ENCODE measurements at places on chromosomes 12 and 14. TPM values are rescaled to one million over a fixed set of nuclear protein-coding genes. Genes with fewer than 3 reads are reported as not detected.

DNA sequence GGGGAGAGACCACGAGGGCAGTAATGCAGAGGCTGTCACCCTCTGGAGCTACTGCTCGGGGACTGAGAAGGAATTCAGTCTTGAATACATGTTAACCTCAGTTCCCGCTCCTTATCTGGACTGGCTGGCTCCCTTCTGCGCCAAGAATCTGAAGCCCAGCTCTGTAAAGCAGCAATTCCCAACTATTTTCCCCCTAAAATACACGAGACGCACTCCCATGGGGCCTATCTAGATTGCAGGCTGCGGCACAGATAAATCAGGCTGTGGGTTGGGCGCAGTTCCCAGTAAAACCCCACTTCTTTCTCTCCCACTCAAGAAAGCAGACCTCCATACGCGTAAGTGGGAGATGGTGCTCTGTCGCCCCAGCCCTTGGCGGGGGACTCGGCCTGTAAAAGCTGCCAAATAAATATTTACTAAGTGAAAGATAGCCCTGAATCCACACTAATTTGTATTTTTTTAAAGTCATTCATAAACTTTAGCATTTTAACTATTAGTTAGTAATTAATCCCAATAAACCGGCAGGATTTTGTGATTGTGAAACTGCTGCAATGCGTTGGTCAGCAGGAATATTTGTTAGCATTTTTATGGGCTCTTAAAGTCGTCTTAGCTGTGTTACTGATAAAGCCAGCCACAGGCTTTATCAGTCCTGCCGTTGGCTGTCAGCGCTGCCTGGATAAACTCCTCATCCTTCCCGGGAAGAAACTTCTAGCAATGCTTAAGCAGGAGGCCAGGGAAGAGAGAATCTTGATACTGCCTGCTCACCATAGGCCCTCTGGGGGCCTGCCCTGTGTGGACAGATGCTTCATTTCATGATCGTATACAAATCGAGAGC lies 17.8 kb downstream of the FBXL14 start:
- no peak for DNase-seq

GRCh38 chr12:57222286-57223190 lies 5.9 kb downstream of the NXPH4 start:
- no peak for DNase-seq

Gene CLEC7A
- total RNA-seq = not detected

DNA sequence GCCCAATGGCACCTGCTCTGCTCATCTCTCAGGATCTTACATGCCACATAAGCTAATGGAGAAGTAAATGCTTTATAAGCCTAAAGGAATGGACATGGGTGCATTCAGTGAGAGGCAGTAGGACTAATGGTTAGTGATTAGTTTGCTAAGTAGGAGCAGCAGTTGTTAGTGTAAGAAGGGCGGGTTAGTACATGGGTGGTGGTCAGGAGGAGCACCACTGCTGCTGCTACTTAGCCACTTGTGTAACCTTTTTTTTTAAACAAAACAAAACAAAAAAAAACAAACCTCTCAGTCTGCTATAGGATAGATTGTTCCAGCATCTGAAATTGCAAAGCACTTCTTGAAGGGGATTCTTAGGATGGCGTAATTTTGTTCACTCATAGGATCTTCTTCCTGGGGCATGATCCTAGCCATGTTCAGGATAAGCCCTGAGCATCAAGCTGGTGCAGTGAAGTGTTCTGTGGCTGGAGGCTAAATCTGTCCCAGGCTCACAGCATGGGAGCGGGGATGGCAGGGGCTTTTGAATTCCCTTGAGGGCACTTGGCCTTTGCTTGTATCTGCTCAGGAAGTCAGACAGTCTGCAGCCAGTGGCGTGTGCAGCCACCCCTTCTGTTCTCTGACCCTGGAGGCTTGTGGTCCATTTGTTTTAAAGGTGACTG lies 63.6 kb downstream of the CHST11 start:
- DNase-seq = no peak

DNA sequence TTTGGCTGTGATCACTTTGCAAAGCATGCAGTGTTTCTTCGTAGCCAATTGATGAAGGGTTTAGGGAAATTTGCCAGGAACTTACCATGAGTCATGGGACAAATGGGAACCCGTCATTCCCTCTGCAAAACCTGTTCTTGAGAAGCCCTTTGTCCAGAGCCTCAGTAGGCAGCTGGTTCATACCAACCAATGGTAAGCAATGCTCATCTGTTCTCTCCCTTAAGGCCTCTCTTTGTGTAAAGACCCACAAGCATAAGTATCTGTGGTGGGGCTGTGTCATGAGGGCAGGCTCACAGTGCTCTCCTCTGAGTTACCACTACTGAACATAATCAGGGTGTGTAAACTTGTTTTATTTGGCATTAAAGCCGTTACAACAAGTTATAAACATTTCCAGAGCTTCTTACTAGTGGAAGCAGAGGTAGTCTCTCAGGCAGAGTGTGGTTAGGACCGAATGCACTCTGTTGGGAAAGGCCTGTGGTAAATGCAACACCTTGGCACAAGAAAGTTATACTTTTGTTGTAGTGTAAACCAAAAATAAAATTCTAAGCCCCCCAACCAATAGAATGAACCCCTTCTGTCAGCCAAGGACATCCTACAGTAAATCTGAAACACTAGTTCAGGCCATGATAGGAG lies 119.8 kb downstream of the SINHCAF start:
- no peak for DNase-seq

- no peak for DNase-seq
Observed at GRCh38 chr12:4860741-4861140, 49.0 kb upstream of the KCNA1 start.

DNA sequence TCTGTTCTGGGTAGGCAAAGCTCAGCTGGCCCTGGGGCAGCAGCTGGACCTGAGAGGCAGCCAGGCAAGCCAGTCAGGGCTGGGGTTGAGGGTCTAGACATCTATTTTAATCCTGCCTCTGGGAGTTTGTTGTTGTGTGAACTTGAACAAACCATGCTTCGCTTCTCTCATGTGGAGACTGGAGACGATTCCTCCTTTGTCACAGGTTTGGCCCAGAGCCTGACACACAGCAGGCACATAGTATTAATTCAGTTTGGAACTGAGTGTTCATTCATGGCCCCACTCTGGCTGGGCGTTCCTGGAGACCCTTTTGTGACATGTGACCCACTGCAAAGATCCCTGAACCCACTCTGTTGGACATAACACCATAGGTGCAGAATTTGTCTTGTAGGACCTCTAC lies 39.3 kb downstream of the NGB start:
- DNase-seq = no peak

Gene TEX22
- 2.8 TPM for total RNA-seq

Gene E2F7
- total RNA-seq = 29.4 TPM

Gene ZDHHC22
- not detected for total RNA-seq

DNA sequence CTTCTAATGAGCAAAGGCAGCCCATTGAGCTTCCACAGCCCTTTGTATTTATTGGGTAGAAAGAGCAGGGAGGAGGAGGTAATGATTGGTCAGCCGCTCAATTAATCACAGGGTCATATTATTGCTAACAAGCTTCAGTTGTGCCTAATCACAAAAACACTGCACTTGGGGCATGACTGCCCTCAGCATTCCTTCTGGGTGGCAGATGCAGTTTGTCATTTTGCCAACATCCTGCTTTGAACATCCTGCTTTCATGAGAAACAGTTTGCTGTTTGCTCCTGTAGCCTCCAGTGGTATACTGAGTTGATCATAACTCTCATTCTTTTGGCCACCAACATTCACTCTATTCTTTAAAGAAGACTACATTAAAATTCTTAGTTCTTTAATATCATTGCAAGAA lies 462.9 kb upstream of the MIS18BP1 start:
- DNase-seq = no peak

- DNase-seq = no peak
Observed at GRCh38 chr14:51269634-51270033, 29.6 kb downstream of the TMX1 start.

GRCh38 chr12:44674875-44675274 lies 201.2 kb downstream of the NELL2 start:
- DNase-seq = no peak

DNA sequence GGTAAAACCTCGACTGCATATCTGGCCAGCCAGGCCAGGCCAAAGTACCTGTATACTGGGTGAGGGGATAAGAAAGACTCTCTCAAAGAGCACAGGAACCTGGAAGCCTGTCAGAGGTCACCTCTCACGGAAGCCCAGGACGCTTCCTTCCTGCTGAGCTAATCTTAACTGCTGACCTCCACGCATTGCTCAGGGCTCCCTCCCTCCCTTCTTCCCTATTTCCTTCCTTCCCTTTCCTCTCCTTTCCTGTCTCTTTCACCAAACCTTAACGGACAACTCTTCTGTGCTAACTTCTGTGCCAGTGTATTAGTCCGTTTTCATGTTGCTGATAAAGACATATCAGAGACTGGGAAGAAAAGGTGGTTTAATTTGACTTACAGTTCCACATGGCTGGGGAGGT lies 14.8 kb upstream of the RNASE10 start:
- no peak for DNase-seq

DNA sequence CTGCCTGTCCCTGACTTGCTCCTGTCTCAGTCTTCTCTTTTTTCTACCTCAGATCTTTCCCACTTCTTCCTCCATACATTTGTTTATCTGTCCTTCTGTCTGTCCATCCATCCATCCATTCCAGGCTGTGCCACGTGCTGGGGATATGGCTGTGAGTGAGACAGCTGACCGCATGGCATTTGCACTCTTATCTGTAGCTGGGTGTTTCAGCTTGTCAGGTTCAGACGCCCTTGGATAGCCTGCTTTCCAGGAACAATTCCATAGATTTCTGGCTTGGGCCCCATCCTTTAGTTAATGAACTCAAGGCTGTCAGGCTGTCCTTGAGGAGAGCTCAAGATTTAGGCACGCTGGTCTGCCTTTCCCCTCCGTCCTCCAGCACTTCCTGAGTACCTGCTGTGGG lies 116.6 kb downstream of the TSPAN9 start:
- DNase-seq = no peak

DNA sequence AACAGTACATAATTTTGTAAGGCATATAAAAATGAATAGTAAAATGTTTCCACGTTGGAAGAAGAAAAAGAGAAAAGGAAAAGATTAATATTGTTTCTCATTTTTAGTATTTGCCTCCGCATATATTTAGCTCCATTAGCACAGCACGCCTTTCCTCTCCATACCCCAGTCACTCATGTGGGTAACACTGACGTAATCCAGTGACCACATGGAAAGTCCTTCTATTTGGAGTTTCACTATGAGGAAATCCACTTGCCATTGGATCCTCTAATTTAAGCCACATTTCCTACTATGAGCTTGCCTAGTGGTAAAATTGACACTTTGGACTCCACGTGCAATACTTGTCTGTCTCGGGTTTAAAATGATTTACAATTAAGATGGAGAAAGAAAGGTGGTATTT lies 5.7 kb upstream of the SLCO1A2 start:
- DNase-seq = no peak

- DNase-seq = peak; percentile 59
Observed at GRCh38 chr14:96797582-96798349, 584 bp downstream of the VRK1 start.

DNA sequence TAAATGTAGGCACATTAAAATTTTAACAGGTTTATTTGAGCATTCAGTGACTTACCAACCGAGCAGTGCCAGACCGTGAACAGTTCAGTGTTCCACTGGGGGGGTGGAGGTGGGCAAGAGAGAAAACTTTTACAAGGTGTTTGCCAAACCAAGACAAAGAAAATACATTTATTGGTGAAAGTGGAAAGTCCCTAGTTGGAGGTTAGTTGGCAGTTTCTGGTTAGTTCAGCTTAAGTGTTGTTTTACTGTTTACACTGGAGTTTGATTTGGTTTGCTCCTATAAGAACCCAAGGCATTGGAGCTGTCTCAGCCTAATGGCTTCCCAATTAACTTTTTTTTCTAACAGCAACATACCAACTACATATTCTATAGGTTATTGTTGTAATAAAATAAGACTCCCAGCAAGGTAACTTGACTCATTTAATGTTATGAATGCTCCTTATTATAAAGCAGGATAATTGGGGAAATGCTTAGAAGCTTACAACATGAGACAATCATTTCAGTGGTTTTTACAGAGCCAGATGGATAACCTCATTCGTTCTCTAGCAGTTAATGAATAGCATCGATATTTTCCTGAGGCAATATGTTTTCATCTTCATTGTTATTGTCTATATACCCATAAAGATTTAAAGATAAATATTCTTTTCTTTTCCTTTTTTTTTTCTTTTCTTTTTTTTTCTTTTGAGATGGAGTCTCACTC lies 115.8 kb downstream of the ETNK1 start:
- DNase-seq = no peak

DNA sequence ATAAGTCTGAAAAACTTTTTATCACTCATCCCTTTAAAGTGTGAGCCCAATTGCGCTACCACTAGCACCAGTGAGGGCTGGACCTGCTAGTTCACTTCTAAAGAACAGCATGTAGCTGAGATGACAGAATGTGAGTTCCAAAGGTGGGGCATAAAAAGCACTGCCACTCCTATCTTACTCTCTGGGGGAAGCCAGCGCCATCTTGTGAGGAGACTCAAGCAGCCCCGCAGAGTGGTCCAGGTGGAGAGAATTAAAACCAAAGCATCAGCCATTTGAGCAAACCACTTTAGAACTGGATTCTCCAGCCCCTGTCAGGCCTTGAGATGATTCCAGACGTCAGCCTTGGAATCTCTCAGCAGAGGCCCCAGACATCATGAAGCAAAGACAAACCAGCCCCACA lies 39.9 kb downstream of the TMEM132D start:
- no peak for DNase-seq

Gene PLEKHD1
- 0.19 TPM for total RNA-seq

- no peak for DNase-seq
Observed at GRCh38 chr12:11431486-11431885, 36.1 kb upstream of the PRB2 start.

DNA sequence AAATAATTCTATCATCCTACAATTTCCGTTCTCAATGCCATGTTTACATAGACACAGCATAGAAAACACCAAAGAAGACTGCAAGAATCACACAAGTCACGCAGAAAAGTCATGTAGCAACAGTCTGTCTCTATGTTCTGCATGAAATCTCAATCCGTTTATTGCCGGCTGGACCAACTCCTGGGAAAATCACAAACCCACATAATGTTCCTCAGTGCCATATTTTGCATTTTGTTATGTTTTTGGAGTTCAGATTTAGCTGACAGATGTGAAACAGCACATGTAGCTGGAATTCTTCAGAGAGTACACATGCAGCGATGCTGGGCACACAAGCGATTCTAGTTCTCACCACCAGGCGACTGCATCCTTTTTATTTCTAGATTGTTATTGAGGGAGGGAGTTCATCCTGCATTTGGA lies 193.1 kb downstream of the APAF1 start:
- no peak for DNase-seq
